ENCODE measurements at places on chromosomes 12 and 14.

DNA sequence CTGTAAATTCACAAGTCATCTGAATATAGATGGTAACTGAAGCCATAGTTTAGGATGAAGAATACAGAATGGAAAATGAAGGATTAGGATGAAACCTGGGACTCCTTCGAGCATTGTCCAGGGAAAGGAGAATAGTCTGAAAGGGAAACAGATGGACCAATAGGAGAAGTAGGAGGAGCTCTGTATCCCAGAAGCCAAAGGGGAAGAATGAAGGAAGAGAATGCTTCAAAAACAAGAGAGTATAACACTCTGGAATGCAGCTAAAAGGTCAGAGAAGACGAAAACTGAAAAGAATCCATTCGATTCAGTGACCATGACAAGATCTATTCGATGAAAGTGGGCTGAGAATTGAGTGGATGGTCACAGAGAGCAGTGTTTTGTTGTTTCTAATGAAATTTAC lies 1.0 kb downstream of the GMFB start:
- no peak for DNase-seq

DNA sequence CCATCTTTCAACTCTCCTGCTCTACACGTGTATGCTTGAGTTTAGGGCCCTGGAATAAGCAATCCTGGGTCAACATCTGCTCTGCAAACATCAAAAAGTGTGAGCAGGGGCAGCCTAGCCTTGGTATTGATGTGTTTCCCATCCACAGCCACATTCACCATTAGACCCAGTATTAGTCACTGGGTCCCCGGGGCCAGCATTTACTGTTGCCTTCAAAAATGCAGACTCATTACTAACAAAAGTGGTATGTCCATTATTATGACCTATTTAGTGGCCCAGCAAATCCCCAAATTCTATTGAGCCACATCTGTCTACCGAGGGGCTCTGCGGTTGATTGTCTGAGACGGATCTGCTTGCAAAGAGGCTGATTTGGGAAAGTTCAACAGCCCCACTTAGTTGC lies 661.8 kb downstream of the DIO2 start:
- DNase-seq, result peak; percentile 72

- no peak for DNase-seq
Observed at GRCh38 chr14:69845787-69846186, 33.4 kb upstream of the SMOC1 start.

DNA sequence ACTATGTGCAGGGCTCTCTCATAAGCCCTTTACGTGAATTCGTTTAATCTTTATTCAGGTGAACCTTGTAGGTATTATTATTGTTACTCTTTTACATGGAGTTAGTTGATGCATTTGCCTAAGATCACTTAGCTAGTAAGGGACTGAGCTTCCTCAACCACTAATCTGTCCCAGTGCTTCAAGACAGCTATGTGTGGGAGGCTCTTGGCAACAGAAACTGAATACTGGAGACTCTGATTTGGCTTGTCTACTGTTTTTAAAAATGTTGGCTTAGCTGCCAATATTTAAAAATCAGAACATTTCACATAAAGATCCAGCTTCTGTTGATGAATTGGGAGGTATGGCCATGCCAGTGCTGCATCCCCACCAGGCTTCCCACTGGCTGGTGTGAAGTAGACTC lies 6.8 kb downstream of the KNTC1 start:
- no peak for DNase-seq

DNA sequence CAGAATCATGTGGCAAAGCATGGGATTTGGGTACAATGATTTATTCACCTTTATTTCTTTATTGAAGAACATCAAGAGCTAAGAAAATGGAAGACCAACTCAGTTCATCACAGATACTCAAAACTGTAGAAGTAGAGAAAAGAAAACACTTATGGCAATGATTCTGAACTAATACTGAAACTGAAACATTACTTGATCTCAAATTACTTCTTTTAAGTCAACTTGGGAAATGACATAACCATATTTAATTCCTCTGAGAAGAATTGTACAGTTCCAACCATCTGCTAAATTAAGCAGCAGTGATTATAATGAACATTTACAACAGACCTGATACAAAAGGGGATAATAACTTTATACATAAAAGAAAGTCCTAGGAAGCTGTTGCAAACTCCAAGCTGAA lies 466.5 kb downstream of the TMTC2 start:
- DNase-seq, result no peak

GRCh38 chr12:102376181-102376747 lies 104.1 kb downstream of the IGF1 start:
- DNase-seq, result peak; percentile 6

DNA sequence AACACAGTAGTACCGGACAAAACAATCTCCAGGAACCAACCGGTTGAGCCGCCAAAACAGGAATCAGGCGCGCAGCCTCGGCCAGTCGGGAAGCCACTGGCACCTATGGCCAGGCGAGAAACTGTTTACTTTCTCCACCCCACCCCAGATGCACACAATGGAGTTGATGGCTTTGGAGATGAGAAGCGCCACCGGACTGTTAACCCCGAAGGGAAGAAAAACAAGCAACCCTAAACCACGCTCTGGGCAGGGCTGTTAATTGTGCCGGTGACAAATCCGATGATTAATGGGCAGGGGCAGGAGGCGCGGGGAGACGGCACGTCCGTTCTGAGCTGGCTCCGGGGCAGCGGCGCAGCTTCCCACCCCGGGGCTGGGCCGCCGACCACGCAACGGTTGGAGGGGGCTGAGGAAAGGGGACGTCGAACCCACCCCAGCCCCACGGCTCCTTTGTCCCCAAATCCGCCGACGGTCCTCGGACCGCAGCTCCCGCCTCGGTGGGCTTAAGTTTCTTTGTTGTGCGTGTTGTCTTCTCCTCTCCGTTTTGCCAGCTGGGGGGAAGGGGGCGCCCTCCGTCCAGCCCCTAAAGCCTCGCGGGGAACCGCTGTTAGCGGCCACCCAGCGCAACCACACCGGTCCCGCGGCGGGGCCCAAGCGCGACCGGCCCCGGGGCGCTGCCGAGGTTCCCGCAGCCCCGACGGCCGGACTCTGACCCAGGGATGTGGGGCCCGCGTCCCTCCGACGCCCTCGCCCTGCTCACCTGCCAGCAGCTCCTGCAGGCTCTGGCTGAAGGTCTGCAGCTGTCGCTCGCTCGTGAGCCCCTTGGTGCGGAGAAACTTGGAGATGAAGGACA lies 790 bp downstream of the BTG1 start:
- DNase-seq, result peak; percentile 30

- peak; percentile 40 for DNase-seq
Observed at GRCh38 chr14:77641534-77642341, 25.3 kb upstream of the SPTLC2 start.

Data from brain microvascular endothelial cell (primary cell).